ENCODE measurements at places on chromosomes 5 and 9.

GRCh38 chr9:79591458-79591857 lies 19.7 kb downstream of the TLE4 start:
- no peak for DNase-seq

DNA sequence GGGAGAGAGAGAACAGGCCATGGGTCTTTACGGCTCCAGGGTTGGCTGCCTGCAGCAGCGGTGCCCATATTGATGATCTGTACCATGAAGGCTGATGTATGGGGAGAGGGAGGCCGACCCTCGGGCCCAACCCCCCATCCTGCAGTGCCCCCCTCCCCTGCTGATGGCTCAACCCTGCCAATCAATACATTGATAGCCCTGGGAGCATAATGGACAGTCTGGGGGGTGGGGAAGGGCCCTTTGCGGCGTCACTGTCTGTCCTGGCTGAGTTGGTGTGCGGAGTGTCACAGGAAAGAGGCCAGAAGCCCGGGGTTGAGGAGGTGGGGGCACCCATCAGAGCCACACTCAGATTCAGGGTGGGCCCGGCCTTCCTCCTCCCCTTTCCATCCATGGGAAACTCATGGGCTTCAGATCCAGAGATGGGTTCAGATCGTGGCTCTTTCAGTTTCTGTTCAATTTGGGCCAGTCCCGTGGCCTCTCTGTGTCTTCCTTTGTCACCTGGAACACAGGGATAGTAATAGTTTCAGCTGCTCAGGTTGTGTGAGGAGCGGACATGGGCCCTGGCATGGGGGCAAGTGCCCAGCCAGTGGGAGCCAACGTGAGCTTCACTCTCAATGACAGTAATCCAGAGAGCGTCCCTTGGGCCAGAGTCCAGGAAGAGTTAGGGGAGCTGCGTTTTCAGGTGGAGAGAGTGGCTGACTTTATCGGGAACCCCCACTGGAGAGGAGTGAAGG lies 9.5 kb downstream of the FGF18 start:
- DNase-seq = no peak

DNA sequence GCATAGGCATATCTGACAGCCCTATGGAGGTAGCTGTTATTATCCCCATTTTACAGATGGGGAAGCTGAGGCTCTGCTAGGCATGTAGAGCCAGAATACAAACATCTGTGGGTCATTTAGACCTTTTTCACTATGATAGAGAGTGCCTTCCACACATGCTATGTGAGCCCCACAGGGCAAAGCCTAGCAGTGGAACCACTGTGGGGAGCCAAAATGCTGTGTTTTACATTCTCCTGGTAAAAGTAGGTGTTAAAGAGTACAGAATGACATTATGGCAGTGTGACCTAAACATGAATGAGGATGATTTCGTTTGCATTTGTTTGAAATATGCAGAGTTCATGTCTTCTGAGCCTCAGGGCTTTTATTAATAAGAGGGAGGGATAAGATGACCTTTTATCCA lies 265.2 kb downstream of the MAST4 start:
- DNase-seq = no peak

GRCh38 chr5:32504989-32505596 lies 60.6 kb upstream of the ZFR start:
- DNase-seq = peak; percentile 91

DNA sequence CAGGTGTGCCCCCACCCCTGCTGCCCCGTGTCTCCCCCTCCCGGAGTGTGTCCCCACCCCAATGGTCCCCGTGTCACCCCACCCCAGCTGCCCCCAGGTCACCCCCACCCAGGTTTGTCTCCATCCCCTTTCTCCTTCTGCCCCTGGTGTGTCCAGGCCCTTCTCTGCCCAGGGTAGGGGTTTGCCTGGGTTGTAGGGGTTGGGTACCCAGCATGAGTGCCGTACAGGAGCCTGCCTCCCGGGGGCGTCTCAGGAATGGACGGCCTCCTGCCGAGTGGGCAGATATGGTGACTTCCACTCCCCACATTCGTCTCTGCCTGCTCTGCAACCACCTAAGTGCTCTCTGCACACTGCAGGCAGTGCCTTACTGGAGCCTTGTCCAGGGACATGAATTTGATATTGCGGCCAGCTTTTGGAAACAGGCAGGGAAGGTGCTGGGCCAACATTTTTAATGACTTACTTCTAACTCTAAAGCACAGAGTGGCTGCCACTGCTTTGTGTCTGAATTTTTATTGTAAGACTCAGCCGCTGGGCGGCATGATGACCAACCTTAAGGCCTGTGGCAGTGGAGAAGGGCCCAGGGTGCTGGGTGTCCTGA lies 6.7 kb downstream of the LRRC14B start:
- no peak for DNase-seq

DNA sequence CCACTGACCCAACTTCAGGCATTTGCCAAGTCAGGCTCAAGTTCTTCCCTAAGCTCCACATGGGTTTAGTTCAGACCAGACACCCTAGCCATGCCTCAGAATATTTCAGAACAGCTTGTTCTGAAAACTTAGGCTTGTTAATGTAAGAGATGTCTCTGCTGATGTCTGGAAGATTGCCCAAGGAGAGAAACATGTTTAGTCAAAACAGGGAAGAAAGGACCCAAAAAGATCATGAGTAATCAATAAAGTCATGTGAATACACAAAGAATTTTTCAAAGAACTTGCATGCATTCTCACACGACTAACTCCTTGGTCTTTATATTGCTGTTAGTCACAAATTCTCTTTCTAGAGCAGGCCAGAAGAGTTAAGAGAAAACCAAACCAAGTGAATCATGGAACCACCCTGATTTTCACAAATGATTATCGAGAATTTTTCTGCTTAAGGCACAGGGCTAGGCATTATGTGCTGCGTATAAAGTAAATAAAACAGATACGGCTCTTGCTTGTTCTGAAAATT lies 158.1 kb upstream of the HMHB1 start:
- no peak for DNase-seq

GRCh38 chr5:32443145-32443540 lies 1.4 kb downstream of the ZFR start:
- peak; percentile 23 for DNase-seq

GRCh38 chr5:115838885-115839518 lies 2.4 kb downstream of the ATG12 start:
- DNase-seq = peak; percentile 85

- DNase-seq = peak; percentile 58
Observed at GRCh38 chr5:164354139-164354751, 848.8 kb downstream of the MAT2B start.

DNA sequence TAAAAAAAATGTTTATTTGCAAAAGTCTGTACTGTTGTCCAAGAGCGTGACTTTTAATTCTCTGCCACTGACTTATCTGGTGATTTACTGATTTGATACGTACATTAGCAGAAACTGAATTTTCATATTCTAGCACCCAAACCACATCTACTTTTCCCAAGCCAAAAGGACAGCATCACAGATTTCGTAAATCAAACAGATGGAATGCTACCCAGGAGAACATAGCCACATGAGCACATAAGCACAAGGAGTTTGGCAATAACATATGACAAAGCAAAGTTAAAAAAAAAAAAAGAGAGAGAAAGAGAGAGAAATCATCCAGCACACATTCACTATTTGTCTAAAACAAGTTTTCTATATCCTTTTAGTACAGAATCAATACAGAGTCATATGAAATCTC lies 83.7 kb downstream of the HINT1 start:
- no peak for DNase-seq

DNA sequence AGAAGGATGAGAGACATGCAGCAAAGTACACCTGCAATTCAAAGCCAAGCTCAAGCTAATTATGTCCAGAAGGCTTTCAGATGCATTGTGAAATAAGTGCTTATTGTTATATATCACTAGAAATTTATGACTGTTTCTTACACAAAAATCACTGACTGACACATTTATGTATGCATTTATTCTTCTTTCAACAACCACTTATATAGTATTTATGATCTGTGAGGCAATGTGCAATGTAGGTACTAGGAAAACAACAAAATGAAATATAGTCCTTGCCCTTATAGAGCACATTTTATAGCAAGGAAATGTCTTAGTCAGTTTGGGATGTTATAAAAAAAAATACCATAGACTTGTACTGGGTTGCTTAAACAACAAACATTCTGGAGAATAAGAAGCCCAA lies 167.6 kb downstream of the YIPF5 start:
- DNase-seq = no peak

DNA sequence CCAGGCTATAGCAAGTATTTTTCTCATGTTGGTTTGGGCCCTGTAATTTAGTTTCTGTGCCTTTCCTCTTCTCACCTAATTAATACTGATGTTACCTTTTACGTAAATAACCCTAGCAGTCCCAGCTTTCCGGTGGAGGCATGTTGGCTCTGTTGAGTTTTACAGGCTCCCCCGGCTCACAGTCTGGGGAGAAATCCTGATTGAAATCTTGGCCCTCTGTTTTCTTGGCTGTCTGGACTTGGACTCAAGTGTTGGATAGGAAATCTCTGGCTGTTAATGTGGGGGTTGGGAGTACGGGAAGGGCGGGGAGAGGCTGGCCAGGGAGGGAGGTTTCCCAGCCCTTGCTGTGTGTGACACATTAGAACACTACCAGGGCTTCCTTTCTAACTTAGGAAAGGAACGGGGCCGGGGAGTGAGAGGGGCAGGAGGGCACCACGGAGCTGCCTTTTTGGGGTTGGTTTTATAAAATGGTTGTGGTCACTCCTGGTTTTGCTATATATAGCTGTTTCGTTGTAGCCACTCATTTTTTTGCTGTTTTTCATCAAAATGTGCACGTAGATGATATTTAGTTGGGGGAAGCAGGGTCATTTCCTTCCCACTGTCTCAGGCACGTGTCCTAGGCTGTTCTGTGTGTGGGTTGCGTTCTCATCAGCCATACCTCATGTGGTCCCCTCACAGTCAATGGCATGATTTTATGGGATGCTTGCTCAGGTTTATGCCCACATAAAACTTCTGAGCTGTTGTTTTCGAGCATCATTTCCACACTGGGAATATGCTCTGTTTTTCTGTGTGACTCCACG lies 11.0 kb downstream of the TRIO start:
- DNase-seq = peak; percentile 18

GRCh38 chr5:120164986-120165385 lies 299.1 kb upstream of the PRR16 start:
- no peak for DNase-seq

DNA sequence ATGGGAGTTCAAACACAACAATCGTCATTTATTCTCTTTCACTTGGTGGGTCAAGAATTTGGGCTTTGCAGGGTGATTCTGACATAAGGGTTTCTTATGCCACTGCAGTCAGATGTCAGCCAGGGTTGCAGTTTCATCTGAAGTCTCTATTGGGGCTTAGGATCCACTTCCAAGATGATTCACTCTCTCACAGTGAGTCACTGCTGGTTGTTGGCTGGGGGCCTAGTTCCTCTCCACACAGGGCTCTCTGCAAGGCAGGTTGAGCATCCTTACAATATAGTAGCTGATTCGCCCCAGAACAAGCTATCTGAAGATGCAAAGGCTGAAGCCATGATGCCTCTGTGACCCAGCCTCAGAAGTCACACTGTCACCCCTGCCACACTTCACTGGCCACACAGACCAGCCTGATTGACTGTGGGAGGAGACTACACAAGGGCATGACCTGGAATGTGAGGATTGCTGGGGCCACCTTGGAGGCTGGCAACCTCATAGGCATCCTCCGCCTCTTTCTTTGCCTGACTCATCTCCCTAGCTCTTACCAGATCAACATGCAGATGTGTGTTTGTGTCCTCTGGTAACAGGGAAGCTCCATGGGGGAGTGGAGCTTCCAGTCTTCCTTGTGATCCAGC lies 4.5 kb upstream of the CARD19 start:
- DNase-seq = no peak

GRCh38 chr9:5832071-5832537 lies 813 bp downstream of the ERMP1 start:
- DNase-seq = peak; percentile 79

DNA sequence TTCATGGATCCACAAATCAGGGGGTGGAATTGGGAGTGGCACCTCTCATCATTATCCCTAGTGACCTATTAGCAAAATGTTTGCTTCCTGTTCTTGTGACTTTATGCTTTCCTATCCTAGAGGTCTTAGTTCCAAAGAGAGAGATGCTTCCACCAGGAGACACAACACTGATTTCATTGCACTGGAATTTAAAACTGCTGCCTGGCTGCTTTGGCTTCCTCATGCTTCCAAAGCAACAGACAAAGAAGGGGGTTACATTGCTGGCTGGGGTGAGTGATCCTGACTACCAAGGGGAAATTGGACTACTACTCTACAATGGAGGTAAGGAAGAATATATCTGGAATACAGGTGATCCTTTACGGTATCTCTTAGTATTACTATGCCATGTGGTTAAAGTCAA lies 69.2 kb upstream of the SH3GL2 start:
- no peak for DNase-seq

GRCh38 chr9:127550282-127550681 lies 61.8 kb upstream of the STXBP1 start:
- no peak for DNase-seq

DNA sequence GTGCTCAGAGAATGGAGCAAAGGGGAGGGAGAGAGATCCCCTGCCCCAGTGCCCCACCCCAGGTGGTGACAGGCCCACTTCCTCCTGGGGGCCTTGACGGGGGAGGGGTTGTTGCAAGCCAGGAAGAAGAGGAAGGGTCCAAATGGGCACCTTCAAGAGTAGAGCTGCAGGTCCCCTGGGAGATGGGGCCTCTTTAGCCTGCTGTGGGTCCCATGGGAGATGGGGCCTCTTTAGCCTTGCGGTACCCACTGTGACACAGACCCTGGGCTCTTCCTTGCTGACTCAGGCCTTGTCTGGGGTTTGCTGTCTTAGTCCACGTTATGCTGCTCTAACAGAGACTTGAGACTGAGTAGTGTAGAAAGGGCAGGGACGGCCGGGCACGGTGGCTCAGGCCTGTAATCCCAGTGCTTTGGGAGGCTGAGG lies 9.6 kb upstream of the TOR4A start:
- no peak for DNase-seq

DNA sequence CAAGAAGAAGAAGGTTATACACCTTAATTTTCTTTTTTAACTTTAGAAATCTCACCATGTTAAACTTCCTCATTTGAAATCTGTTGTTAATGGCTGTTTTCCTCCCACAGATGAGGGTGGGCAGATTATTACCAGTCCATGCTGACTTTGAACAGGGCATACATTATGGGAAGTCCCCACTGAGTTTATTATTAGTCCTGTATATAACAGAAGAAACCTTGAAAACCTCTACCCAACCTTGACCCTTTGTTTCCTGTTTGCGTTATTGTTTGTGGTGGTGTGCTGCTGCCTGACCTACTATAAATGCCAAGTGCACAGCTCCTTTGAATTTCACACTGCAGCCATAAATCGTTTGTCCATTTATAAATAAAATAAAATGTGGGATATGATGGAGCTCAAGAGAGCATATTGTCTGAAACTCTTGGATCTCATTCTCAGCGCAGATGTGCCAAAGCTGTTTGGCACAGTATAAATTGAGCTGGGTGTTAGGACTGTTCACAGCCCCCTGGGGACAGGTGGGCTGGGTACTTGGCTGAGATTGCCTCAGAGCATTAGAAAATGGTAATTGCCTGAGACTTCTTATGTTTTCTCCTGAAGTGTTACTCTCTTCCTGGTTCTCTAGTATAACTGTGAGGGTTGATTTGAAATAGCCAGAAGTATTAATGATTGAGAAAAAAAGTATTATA lies 139.6 kb downstream of the SPATA31D1 start:
- no peak for DNase-seq

GRCh38 chr5:112742424-112742823 lies 4.7 kb downstream of the APC start:
- DNase-seq = peak; percentile 24
